AG08395 (cell line): ENCODE measurements at places on chromosomes 5 and 9.
A peak's percentile ranks its signal among the peaks of the same experiment; 100 is the strongest.

GRCh38 chr5:132776131-132776937, 705 bp downstream of the SEPTIN8 start:
- no peak for DNase-seq

DNA sequence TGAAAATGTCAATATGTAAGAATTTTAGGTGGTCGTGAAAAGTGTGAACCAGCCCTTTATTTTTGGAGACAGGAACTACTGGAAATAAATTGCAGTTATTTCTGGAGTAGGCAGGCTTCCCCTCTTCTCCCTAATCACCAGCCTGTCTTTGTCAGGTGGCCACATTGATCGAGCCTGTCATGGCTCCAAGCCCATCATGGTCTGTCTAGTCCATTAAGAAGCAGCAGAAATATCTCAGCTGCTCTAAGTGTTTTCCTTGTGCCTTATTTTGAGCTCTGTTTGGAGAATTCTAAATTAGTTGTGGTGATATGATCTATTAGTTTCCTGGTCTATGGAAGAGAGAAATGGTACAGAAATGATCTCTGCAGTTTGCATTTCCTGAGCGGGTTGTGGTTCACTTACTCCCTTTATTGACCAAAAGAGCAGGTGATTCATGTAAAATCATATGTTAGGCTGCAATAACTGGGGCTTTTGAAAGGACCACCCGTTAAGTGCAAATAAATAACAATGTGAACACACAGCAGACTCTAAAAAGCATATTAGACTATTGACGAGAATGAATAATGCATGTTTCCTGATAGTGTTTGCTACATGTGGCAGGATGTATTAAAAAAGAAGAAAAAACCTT, 42.3 kb downstream of the BASP1 start:
- no peak for DNase-seq

DNA sequence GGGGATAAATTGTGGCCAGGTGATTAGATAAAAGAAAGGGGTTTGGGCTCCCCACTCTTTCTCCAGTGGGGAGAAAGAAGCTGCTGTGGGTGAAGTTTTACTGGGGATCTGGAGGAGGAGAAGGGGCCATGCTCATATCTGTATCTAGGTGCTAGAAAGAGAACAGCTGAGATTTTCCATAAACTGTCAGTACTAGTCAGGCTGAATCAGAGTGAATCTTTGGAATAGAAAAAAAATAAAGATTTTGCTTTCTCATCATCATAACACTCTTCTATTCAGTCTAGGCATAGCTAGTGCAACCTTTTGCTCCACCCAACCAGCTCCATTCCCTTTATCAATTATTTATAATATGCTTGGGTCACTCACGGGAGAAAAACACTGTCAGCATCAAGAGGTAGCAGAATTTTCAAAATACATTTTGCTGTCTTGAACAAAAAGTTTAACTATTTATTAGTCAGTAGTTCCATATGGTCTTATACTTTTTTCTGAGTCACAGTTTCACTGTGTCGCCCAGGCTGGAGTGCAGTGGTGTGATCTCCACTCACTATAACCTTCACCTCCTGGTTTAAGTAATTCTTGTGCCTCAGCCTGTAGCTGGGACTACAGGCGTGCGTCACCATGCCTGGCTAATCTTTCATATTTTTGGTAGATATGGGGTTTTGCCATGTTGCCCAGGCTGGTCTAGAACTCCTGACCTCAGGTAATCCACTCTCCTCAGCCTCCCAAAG, 21.3 kb upstream of the ERMP1 start:
- no peak for DNase-seq

DNA sequence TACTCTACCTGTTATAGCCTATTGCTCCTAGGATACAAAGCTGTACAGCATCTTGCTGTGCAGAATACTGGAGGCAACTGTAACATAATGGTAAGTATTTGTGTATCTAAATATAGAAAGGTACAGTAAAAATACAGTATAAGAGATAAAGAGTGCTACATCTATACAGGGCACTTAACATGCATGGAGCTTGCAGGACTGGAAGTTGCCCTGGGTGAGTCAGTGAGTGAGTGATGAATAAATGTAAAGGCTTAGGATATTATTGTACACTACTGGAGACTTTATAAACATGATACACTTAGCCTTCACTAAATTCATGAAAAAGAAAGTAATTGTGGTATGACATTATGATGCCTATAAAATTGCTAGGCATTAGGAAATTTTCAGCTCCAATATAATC, 65.5 kb upstream of the OSMR start:
- DNase-seq = no peak

GRCh38 chr9:38507587-38507986, 83.3 kb upstream of the IGFBPL1 start:
- no peak for DNase-seq

- DNase-seq = no peak
These were observed 268.3 kb downstream of the PJA2 start for GRCh38 chr5:109141222-109142200.

GRCh38 chr5:121698690-121699089, 153.0 kb upstream of the FTMT start:
- no peak for DNase-seq

GRCh38 chr9:89011683-89012082, 20.4 kb downstream of the S1PR3 start:
- DNase-seq = no peak

GRCh38 chr9:130689937-130690700, 3.5 kb upstream of the EXOSC2 start:
- DNase-seq = peak; percentile 94

DNA sequence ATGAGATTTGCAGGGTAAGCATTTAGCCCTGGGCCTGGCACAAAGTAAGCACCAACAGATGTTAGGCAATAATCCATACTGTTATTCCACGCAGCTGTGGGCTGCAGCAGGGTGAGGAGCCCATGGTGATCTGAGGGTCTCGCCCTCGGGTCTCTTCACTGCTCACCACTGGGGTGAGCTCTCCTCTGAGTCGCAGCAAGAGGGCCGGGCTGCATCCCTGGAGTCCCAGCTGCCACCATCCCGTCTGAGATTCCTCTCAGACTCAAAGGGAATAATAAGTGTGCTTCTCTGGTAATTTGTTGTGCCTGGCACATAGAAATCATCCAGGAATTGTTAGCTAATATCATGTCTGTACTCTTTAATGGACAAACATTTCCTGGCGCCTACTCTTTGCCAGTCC, 6.9 kb downstream of the NKX2-5 start:
- no peak for DNase-seq

GRCh38 chr5:89053547-89053946, 170.6 kb upstream of the MEF2C start:
- DNase-seq = no peak

DNA sequence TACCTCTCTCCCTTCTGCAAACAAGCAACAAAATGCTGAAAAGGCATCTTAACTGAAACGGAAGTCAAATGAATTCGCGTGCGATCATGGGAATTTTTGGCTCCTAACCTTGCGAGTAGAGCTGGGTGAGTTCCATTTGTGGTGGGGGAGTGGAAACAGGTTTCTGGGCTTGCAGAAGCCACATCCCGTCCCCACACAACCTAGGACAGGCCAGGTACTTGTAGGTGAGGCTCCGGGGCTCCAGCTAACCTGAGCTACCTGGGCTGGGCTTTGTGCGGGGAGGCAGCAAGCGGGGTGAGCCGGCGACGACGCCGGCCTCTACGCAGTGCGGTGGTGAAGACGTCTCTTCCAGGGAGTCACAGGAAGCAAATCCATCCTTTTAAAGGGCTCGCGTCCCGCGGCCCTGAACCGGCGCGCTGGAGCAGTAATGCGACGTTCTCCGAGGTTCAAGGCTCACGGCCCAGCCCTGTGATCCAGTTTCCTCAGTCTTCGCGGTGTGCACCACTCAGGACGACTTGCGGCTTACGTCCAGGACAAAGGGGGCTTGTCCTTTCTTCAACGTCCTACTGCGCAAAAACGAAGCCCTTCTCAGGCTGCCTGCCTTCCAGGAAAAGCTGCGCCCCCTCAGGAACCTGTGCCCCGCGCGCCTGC, 567 bp upstream of the SPIN1 start:
- peak; percentile 50 for DNase-seq

DNA sequence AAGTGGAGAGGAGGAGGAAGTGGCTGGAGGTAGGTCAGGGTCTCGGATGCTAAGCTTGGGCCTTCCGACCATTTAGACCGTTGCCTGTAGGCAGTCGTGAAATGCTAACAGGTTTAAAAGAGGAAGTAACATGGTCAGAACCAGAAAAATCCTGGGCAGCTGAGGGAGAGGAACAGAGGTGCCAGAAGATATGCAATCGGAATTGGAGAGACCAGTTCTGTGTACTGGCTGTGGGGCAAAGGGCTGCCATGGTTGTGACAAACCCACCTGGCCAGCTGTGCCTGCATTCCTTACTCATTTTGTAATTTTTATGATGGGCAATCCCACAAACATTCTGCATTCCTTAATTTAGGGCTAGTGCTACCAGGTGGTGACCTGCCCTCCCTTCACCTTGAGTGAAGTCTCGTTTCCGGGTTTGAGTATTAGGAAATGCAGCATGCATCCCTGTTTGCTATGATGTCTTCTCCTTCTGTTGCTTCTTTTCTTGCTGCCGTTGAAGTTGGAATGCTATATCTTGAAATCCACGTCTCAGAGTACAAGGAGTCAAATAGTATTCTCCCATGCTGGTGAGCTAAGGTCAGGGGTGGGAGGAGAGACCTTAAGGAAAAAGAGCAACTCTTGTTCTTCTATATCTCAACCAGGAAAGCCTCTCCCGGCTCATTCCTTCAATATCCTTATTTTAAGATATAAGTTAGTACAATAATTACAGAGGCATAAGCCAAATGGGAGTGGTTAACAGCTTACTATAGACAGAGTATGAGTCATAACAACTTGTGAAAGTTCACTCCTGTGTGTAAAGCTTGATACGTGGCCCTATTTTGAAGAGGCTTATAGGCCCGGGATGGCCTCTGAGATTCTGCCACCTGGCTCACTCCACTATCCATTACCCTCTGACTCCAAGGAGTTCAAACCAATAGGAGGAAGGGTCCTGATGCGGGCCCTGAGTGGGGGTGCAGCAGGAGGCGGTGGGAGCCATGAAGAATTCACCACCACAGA, 37.0 kb downstream of the B4GALT1 start:
- peak; percentile 32 for DNase-seq

DNA sequence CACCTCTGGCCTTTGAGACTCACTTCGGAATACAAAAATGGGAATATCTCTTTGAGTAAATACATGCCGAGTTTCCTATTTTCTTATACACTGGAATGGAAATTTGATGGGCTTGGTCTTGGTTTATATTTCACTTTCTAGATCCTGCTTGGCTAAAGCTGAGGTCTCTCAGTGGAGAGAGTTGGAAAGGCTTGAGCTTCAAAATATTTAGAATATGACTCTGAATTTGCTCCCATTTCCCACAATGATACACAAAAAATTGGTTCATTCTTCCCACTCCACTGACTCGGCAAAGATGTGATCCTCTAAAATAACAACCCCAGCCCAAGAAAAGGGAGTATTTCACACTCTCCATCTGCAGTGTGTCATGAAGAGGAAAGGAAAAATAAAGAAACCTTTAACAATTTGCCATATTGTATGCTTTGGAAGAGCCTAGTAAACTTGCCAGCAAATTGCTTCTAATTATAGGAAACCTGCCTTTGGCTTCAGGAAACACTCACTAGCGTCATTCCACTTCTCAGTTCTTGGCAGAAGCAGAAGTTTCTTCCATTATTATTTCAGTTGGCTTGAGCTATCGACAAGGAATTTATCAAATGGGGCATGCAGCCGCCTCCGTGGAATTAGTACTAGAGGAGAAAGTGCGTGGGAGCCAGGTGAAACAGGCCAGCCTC, 302.9 kb downstream of the NSG2 start:
- no peak for DNase-seq

- DNase-seq = peak; percentile 46
These were observed 2.1 kb downstream of the CCDC192 start for GRCh38 chr5:127705120-127705892.

DNA sequence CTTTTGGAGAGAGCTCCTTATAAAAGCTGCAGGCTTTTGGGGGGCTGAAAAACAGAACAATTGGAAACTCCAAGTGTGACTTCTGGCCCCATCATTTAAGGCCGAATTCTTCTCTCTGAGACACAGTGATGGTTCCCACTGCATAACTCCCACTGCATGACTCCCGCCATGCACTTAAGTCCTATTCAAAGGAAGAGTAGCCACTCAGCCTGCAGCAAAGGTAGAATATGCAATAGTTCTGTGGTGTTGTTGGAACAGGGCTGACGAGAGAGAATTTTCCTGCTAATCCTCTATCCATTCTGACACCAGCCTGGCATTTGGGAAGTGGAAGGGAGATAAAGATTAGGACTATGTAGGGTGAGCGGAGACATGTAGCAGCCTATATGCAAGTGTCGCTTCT, 185.6 kb upstream of the ZNF462 start:
- DNase-seq = no peak

DNA sequence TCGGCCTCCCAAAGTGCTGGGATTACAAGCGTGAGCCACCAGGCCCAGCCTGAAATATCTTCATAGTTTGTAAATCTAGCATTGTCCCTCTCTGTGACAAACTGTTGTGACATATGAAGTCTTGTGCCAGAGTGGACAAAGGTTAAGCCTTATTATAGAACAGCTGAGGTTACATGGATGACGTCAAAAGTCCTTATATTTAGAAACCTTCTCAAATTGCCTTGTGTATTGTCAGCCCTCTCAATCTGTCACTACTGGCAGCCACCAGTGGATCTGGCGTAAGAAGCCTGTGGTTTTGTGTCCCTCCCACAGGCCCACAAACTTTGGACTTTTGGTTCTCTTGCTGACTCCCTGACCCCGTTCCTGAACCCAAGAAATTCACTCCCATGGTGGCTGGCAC, 79.4 kb upstream of the CCDC112 start:
- DNase-seq = no peak

- DNase-seq = no peak
These were observed 33.3 kb downstream of the TMEM161B start for GRCh38 chr5:88235346-88235745.

- DNase-seq = no peak
These were observed 306.2 kb upstream of the NREP start for GRCh38 chr5:112063191-112063590.

- DNase-seq = no peak
These were observed 161.4 kb downstream of the PAX5 start for GRCh38 chr9:36872641-36873040.

DNA sequence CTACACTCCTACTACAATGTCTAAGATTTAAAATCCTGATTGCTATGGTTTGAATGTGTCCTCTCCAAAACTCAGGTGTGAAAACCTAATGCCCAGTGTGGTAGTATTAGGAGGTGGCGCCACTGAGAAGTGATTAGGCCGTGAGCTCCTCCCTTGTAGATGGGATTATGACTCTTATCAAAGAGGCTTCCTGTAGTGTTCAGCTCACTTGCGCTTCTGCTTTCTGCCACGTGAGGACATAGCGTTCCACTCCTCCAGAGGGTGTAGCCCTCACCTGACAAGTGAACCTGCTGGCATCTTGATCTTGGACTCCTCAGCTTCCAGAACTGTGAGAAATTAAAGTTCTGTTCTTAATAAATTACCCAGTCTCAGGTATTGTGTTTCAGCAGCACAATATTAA, 33.0 kb upstream of the WHRN start:
- no peak for DNase-seq

GRCh38 chr5:175325681-175326080, 118.3 kb downstream of the DRD1 start:
- no peak for DNase-seq

GRCh38 chr5:143680672-143681259, 131.2 kb upstream of the HMHB1 start:
- no peak for DNase-seq

- DNase-seq = no peak
These were observed 159.5 kb downstream of the GABRG2 start for GRCh38 chr5:162227075-162227474.

GRCh38 chr9:128580731-128581130, 28.3 kb downstream of the SPTAN1 start:
- DNase-seq = no peak
